Right cardiac atrium (tissue), 5 donors: ENCODE measurements at places on chromosomes 11 and 22. TPM values are rescaled to one million over a fixed set of nuclear protein-coding genes. Genes with fewer than 3 reads are reported as not detected.

DNA sequence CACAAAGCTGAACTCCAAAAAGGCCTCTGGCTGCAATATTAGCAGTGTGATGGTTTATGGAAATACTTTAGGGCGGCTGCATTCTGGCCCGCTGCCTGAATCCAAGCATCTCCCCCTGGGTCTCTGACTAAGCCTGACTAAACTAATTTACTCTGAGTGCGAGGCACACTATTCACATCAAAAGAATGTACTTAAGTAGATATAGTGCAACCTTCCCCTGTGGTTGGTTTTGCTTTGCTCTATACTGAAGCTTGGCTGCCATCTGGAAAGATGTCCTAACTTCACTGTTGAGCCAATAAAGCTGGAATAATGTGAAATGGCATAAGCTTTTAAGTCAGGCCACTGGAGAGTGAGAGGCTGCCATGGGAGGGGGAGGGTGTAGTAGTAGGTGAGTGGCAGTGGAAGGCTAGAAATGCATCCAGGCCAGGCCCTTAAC is 321.6 kb downstream of the AASDHPPT start:
- peak; percentile 79 for DNase-seq

DNA sequence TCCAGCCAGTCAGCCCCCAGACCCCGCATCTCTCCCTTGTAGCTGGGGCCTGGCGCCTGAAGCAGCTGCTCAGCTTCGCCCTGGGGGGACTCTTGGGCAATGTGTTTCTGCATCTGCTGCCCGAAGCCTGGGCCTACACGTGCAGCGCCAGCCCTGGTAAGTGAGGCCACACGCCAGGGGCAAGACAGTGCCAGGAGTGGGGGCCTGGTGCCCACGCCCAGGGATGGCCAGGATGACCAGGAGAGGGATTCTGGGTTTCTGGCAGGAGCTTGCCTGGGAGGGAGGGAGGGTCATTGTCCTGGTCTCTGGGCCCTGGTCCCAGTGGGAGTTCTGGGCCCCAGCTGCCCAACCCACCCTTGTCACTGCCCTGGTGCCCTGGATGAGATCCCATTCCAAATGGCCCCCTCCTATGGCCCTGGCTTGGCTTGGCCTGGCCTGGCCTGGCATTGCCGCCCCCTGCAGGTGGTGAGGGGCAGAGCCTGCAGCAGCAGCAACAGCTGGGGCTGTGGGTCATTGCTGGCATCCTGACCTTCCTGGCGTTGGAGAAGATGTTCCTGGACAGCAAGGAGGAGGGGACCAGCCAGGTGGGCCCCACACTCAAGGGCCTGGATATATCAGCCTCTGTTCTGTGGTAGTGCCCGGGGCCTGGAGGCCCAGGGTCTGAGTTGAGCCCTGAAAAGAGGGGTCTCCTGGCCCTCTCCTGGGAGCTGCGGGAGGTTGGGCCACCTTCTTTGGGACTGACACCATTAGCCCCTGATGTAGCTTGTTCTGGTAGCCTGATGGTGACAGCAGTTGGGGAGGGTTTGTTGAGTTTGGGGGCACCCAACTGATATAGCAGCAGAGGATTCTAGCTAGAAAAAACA is 3.7 kb downstream of the SLC39A13 start:
- no peak for DNase-seq

GRCh38 chr11:121109471-121109870 is 8.4 kb downstream of the TECTA start:
- no peak for DNase-seq

The SLC5A1 gene
- 97.4 TPM for total RNA-seq

DNA sequence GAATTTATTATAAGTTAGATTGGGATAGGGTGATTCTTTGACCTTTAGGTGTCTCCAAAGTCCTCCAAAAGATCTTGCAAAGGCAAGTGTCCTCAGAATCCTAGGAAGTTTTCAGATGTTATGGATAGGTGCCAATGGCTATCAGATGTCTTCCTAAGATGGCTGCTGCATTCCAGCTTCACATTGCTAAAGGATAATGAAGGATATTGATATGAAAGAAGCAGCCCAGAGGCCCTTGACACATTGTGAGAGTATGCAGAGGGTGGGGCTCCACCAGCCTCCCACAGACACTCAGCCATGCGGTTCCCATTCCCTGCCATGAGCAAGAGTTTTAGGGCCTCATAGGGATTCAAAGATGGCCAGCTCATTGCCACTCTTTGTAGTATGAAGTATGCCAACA is 22.3 kb upstream of the GLYATL2 start:
- DNase-seq = no peak

GRCh38 chr11:36928621-36929020 is 330.6 kb upstream of the RAG2 start:
- DNase-seq = no peak

DNA sequence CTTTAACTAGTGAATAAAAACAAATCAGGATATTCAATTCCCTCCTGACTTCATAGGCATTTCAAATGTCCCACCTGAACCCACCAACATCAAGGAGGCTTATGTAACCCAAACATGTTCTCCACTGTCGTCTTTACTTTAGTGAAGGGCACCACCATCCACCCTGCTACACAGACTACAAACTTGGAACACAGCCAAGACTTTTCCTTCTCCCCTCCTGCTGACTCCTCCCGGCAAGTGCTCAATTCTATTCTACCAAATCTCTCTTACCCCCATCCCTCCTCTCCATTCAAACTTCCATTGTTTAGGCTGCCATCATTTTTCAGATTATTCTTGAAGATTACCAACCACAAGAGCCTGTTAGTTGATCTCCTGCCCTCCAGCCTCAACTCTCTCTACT is 24.3 kb downstream of the SAAL1 start:
- DNase-seq = no peak

DNA sequence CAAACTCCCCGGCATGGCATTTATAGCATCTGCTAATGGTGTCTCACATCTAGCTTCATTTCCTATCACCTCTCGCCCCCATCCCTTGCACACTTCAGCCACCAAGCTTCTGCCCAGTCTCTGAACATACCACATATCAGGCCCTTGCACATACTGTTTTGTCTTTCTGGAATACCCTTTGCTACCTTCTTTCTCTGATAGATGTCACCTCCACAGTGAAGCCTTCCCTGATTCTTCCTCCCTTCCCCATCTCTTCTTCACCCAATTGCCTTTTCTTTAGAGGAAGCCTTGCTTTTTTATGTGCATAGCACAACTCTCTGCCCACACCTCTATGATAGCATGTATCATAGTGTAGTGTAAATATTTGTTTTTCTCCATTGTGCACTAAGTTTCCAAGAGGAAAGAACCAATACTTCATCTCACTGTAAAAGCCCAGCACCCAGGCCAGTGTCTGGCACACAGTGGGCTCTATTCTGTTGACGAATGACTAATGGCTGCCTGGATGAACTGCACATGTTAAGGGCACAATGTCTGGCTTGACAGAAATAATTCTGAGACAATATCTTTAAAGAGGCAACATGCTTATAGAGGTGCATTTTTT is 27.8 kb downstream of the P4HA3 start:
- DNase-seq = no peak

- peak; percentile 94 for DNase-seq
Observed at GRCh38 chr11:10302744-10303557, 1.9 kb upstream of the ADM start.

The TRIM51G gene
- not detected for total RNA-seq

DNA sequence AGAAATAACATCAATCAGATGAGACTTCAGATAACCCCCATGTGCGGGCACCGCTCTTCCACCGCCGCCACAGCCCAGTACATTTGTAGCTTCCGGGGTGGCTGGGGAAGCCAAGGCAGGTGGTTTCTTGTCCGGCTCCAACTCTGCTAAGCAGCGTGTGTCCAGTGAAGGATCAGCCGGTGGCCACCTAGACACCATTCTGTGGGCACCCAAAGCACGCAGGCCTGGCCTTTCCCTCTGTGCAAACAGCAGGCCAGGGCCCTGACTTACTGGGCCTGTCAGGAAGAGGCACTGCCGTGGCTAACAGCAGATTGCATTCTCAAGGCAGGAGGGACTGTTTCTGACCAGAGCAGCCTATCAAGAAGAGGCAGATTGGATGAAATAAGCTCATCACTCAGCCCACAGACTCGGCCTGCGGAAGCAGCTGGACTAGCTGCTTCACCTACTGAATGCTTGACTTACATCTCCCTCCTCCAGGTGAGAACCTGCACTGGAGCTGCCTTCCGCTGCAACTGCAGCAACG is 74.8 kb downstream of the ETS1 start:
- no peak for DNase-seq

- peak; percentile 91 for DNase-seq
Observed at GRCh38 chr11:47565340-47566148, at the start of gene PTPMT1. TSS of gene PTPMT1 (plus strand) at chr11:47565599. CDS start at chr11:47565623, 24 bp downstream.

The ARHGAP1 gene
- 108 TPM for total RNA-seq

DNA sequence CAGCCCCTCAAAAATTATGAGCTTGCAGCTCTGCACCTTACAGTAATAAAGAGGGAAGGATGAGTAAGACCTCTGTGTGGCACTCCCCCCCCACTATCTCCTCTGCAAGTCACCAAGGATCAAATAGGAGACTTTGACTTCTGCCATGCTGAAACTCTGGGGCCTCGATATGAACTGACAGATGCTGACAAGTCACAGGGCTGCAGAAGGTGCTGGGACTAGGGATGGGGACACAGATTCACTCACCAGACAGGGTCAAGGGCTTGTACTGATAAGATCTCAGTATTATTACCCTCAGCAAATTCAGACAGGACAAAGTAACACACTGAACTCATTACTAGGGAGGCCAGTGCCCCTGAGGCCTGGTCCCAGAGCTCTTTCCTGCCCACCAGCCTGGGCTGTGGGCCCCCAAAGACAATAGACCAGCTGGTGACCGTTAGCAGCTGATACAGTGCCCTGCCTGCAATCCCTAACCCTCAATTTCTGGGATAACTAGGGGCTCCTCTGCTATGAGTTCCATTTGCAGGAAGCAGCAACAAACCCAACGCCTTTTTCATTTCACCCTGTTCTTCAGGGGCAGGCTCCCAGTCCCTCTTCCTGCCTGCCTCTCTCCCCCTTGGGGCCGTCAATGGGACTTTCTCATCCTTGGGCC is 20.1 kb downstream of the TMPRSS13 start:
- no peak for DNase-seq

- DNase-seq = no peak
Observed at GRCh38 chr11:134634897-134635831, 223.1 kb upstream of the B3GAT1 start.

GRCh38 chr11:33857933-33858371 is 33.9 kb downstream of the LMO2 start:
- DNase-seq = peak; percentile 87

DNA sequence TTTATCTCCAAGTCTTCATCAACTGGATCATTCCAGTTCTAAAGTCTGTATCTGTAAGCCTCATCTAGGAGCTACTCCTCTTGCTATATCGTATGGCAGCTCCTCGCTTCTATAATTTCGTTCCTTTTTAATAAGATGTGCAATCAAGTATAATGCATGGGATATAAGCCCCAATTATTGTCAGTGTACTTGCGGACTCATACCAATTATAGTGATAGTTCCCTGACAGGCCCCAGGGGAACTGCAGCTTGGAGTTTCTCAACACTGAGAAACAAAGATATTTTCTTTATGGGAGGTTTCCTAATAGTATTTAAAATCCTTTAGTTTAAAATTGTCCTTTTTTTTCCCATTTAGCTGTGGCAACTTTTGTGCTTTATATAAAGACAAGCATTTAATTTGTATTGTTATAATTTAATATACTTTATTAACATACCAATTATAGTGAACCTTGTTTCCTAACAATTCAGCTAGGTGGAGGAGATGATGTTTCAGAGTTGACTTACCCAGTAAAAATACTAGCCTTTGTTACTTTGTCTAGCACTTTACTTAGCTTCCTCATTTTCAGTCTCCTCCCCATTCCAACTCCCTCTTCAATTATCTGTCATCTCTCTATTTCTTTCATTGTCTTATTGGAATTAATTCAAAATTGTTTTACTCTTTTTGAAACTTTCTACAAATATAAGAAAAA is 25.3 kb upstream of the DDX17 start:
- no peak for DNase-seq

The ARL14EP gene
- 32.7 TPM for total RNA-seq

- DNase-seq = no peak
Observed at GRCh38 chr11:112453601-112454577, 193.2 kb upstream of the PLET1 start.

DNA sequence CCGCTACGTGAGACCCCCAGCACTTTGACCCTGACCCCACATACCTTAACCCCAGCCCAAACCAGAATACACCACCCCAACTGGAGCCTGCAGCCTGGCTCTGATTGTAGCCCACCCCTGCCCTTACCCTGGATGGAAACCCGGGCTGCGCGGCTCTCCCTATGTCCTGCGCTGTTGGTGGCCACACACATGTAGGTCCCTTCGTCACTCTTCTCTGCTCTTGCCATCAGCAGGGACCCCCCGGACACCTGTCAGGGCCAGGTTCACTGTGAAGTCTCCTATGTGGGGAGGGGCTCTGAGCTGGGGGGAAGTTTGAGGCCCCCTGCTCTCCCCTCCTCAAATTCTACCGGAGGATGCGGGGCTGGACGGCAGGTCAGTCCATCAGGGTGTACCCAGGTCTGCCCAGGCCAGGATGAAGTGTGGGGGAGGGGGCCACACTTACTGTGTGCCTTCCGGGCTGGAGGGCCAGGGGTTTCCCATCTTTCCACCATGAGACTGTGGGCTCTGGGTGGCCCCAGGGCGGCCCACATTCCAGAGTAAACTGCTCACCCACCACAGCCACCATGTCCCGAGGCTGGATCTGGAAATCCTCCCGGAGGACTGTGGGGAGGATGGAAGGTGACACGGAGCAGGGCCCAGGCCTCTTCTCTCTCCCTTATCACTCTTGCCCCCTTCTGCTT is 1.5 kb downstream of the ROBO4 start:
- DNase-seq = peak; percentile 58

GRCh38 chr22:30880181-30880601 is 88.4 kb downstream of the MORC2 start:
- DNase-seq = no peak

DNA sequence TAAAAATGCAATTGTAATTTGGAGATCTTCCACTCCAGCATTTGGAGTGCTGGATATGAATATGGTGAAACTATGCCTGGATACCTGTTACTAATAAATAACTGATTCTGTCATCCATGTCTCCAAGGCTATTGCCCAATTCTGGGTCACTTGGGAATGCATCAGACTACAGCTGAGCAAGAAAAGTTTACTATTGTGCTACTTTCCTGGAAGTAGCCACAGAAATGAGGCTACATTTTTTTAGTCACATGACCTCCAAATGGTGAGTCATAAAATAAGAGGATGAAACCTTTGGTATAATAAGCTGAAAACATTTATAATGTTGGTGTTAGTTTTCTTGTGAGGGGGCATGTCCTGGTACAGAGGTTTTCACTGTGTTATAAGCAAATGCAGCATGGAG is 44.4 kb downstream of the DCDC1 start:
- no peak for DNase-seq

The KIRREL3 gene
- total RNA-seq = 1.2 TPM

GRCh38 chr11:19101796-19102520 is 15.0 kb upstream of the ZDHHC13 start:
- DNase-seq = no peak
